ENCODE measurements at places on chromosomes 16 and 17.

GRCh38 chr17:10063730-10064241 is 134.6 kb downstream of the GAS7 start:
- no peak for DNase-seq

- peak; percentile 10 for DNase-seq
Measured at GRCh38 chr16:23557779-23558702, 514 bp downstream of the UBFD1 start.

GRCh38 chr16:53534206-53534605 is 31.2 kb upstream of the AKTIP start:
- DNase-seq, result no peak

- no peak for DNase-seq
Measured at GRCh38 chr17:37476431-37477120, 13.1 kb upstream of the DUSP14 start.

DNA sequence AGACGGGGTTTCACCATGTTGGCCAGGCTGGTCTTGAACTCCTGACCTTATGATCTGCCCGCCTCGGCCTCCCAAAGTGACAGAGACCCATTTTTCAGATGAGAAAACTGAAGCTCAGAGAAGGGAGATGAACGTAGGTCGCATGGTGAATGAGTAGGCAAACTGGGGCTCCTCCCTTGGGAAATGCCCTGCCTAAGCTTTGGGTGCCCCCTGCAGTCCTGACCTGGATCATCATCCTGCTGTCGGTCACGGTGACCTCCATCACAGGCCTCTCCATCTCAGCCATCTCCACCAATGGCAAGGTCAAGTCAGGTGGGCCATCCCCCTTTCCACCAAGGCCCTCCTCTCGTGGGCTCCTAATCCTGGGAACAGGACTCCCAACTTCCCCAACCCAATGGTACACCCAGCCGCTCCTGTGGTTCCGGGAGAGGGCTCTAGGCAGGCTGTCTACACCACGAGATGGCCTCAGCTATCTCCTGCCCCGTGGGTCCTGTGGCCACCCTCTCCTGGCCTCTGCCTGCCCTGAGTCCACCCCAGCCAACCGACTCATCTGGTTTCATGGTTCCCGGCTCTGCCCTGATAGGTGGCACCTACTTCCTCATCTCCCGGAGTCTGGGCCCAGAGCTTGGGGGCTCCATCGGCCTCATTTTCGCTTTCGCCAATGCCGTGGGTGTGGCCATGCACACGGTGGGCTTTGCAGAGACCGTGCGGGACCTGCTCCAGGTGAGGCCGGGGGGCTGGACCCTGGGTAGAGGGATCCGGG is 4.7 kb downstream of the SLC12A3 start:
- DNase-seq, result no peak

GRCh38 chr16:12677502-12677901 is 126.2 kb downstream of the CPPED1 start:
- no peak for DNase-seq

- DNase-seq, result no peak
Measured at GRCh38 chr16:65181071-65181561, 59.3 kb upstream of the CDH11 start.

DNA sequence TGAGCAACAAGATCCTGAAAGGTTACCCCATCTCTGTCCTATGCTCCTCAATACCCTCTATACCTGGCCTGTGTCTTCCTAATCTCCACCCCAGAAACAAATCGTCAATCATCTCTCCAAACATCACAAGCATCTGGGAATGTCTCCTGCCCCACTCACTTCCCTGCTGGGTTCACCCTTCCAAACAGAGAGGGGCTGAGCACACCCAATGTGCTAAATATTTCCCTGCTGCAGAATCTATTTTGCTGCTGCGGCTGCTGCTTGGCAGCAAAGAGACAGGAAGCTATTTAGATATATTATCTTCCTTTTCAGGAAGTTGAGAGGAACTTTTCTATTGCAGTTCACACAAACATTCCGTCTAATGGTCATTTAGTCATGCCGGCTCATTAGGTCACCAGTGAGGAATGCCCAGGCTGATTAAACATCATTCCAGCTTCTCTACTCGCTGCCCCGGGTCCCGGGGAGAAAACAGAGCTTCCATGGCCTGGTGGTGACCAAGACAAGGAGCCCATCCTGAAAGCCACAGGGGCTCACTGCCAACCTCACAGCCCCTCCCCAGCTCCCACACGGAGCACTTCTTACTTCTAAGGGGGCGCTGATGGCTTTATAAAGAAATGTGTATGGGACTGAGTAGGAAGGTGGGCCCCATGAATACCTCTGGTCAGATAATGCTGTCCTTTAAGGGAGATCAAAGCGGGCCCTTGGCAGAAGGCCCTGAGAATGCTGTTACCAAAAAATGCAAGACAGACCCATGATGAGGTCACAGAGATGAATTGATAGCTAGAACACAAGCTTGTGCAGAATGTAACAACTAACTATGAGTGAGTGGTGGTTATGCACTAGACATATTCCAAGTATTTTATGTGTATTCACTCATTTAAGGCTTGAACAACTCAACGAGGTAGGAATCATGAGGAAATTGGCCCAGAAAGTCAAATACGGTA is 218.3 kb downstream of the SOX9 start:
- no peak for DNase-seq

DNA sequence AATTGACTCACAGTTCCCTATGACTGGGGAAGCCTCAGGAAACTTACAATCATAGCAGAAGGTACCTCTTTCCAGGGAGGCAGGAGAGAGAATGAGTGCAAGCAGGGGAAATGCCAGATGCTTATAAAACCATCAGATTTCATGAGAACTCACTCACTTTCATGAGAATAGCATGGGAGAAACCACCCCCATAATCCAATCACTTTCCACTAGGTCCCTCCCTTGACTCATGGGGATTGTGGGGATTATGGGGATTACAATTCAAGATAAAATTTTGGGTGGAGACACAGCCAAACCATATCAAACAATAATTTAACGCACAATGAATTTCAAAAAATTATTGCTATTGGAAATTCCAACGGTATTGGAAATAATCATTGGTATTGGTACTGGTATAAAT is 15.1 kb downstream of the ABCA9 start:
- DNase-seq, result no peak
